ENCODE measurements at places on chromosomes 11 and 22.

DNA sequence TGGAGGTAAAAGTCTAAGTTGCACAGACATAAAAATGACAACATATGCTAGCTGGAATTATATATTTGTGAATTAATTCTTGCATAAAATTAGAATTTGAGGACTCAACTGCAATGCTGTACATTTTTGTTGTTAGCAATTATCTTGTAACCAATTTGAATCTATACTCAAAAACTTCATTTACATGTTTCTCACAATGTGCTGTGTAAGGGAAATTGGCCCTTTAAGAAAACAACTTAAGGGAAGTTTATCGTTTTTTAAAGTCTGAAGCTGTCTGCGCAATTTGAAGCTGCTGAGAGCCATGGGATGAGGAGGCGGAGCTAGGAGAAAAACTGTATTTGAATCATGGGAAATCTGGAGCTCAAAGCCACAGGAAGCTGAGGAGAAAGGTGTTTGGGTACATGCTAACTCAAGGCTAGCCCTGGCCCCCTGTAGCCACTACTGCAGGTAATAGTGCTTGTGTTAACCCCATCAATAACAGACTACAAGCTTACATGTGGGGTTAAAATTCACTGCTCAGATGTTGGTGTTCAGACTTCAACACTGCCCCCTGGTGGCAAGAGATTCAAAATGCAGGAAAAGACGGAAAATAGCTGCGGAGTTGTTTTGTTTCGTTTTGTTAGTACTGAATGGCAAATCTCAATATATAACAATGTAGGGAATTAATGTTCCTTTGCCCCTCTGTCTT lies 126.1 kb downstream of the BRD1 start:
- DNase-seq = no peak

DNA sequence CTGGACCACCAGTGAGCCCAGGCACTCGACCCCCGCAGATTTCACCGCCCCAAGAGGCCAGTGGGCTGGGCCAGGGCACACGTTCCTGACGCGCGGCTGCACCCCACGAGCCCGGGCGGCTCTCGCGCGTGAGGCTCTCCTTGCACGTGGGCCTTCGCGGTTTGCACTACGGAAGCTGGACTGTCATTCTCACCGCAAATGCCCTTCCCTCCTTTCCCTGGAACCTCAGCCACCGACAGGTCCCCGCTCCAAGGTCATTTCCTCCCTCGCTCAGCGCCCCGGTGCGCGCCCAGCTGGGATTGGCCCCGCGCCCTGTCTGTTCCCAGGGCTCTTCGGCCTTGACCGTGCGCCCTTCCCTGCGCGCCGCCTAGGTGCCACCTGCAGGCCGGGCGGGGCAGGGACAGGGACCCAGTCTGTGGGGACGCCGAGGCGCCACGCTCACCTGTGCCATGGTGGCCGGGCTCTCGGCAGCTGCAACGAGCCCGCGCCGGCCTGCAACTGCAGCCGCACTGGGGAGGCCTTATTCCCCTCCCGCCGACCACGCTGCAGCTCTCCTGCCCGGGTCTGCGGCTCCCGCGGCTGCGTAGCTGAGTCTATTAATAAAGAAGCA lies 2.1 kb upstream of the CPT1A start:
- DNase-seq = no peak

GRCh38 chr11:19779740-19780139 lies 67.1 kb downstream of the NAV2 start:
- no peak for DNase-seq

GRCh38 chr11:115185507-115185906 lies 318.7 kb downstream of the CADM1 start:
- DNase-seq = no peak

- DNase-seq = no peak
Measured at GRCh38 chr11:109512249-109512648, 90.3 kb downstream of the C11orf87 start.

DNA sequence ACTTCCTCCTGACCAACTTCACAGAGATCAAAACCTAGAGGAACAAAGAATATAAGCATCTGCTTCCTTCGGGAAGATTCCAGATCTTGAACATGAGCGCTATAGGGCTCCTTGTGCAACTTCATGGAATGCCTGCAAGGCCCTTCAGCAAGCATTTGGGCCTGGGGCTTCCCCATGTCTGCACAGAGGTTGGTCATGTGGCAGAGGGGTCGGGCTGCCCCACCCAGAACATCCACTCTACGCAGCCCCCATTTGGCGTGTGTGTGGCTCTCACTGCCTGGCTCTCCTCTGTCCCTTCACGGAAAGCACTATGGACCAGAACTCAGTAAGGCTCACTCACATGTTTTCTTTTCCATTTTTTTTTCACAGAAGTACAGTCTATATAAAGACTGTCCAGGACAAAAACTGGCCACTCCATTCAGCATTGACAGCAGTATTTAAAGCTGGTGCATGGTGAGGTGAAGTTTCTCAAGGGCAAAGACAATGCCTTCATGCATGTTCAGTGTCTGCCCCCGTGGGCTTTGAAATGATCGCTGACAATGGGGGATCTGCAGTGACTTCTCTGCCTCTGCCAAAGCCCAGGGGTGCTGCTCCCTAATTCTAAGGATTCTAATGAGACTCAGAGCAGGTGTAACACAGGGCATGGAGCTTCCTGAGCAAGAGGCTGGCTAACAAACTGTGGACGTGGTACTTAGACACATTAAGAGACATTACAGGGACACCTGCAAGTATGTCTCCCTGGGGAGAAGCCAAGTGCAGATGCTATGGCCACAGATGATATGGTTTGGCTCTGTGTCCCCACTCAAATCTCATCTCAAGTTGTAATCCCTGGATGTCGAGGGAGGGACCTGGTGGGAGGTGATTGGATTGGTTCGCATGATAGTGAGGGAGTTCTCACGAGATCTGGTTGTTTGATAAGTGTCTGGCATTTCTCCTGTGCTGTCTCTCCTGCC lies 66.5 kb upstream of the PITPNB start:
- DNase-seq = no peak

- DNase-seq = no peak
Measured at GRCh38 chr11:31492320-31492913, 17.0 kb downstream of the IMMP1L start.

Data from A673 (cell line).